H9 (cell line): ENCODE measurements at places on chromosomes 5 and 9. TPM values are rescaled to one million over a fixed set of nuclear protein-coding genes. Genes with fewer than 3 reads are reported as not detected.

The PLGRKT gene
- total RNA-seq = 19.6 and 22.6 TPM in 2 replicates

The PCDHGA6 gene
- total RNA-seq = 1.5 and 1.7 TPM in 2 replicates

The PNPLA7 gene
- 1.6 and 1.8 TPM in 2 replicates for total RNA-seq

GRCh38 chr5:149865746-149866145 lies 78.8 kb downstream of the PDE6A start:
- no peak for DNase-seq

DNA sequence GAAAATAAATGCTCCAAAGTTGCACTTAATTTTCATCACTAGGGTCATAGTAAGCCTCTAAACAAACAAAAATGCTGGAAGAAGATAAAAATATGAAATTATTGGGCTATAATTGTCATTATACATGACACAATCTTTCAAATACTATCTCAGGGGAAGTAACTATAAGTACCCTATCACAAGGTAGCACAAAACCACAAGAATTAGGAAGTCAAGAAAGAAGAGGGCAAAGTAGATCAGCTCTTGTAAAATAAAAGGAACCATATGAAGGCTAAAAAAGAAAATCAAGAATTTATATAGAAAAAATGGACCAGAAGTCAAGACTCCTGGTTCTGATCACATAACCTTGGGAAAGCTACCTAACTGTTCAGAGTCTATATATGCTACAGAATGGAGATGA lies 48.1 kb downstream of the DIAPH1 start:
- DNase-seq = no peak

- no peak for DNase-seq
Measured at GRCh38 chr5:155211764-155212163, 198.2 kb downstream of the KIF4B start.

DNA sequence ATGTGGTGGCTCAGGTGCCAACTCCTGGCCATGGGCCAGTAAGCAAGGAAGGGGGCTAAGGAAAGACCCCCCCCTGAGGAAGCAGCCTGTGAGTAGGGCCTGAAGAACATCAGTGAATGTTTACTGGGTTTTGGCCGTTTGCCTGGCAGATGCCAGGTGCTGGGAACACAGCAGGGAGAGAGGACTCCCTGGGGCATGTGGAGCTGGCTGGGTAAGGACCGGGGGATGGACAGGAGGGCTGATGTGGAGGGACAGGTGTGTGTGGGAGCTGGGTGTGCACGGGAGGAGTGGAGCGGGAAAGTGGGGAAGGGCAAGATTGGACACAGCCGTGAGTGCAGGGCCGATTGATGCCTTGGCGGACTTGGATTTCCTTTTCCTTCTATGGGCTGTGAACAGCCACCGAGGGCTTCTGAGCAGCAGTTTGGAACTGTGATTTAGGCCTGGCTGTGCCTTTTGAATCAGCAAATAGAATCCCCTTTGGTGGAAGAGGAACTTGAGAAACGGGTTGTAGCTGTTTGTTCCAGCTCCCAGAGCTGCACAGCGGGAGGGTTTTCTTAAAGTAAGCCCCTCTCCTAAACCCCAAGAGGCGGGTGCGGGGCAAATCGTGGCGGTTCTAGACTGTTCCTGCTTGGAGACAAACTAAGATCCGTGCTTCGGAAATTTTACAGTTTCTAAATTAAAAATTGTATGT lies 3.1 kb downstream of the HMCN2 start:
- no peak for DNase-seq

DNA sequence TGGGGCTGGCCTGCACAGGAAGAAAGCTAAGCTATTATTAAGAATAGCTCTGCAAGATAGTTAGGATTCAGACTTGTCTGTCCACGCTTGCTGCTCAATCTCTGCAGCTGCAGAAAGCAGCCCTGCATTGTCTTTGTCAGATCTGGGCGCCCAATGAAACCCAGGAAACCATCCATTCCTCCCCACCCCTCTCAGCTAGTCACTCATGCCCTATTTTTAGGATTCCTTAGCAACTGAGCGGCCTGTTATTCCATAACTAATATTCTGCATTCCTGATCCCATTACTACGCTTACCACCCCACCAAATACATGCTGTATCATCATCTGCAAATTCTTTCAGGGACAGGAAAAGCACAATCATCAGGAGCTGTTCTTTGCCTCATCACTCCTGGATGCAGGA lies 52.9 kb upstream of the APC start:
- DNase-seq = no peak

- DNase-seq = no peak
Measured at GRCh38 chr5:173963182-173963838, 25.7 kb upstream of the C5orf47 start.

- DNase-seq = no peak
Measured at GRCh38 chr9:99125446-99125845, 20.5 kb downstream of the TGFBR1 start.

GRCh38 chr5:10400831-10401230 lies 40.8 kb upstream of the ROPN1L start:
- no peak for DNase-seq
